ENCODE measurements at places on chromosomes 3 and 15.

- no peak for DNase-seq
These were observed 16.2 kb upstream of the NANOGP8 start for GRCh38 chr15:35101335-35101734.

DNA sequence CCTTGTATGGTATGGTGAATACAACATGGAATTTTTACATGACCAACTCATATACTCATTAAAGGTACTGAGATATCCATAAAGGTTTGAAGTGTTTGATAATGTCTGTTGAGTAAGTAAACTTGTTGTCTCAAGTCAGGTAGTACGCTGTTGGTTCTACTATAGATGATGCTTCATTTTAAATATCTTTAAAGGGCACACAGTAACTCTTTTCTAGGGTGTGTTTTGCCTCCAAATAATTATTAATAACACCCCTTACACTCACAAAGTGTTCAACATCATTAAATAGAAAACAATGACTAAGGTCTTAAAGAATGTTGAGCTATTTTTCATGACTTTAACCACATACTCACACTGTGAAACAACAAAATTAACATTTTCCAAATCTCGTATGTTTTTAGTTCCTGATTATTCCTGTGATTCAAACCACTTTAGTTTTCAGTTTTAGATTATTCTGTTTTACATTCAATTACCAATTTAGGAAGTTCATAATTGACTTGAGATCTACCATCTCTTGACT, 220.0 kb upstream of the NANOGP8 start:
- no peak for DNase-seq

DNA sequence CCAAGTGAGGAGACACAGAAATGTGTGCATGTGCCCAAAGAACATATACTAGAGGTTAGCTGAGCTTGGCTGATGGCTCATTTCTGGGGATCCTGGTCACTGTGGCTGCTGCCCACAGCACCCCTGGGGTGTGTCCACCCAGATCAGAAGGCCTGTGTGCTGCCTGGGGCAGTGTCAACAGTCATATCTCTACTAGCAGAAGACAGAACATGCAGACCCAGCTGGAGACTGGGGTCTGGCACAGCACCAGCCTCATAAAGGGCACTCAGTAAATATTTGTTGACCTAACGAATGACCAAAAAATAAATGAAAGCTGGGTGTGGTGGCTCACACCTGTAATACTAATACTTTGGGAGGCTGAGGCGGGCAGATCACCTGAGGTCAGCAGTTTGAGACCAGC, 16.4 kb downstream of the CHRNA3 start:
- no peak for DNase-seq

DNA sequence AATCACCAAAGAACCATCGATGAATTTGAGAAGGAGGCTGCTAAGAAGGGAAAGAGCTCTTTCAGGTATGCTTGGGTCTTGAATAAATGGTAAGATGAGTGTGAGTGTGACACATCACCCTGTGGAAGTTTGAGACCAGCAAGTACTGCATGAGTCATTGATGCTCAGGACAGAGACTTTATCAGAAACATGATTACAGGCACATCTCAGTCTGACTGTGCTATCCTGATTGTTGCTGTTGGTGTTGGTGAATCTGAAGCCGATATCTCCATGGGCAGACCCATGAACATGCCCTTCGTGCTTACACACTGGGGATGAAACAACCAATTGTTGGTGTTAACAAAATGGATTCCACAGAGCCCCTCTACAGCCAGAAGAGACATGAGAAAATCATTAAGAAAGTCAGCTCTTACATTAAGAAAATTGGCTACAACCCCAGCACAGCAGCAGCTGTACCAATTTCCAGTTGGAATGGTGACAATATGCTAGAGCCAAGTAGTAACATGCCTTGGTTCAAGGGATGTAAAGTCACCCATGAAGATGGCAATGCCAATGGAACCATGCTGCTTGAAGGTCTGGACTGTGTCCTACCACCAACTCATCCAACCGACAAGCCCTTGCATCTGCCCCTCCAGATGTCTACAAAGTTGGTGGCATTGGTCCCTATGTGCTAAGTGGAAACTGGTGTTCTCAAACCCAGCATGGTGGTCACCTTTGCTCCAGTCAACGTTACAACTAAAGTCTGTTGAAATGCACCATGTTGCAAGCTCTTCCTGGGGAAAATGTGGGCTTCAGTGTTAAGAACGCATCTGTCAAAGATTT, 20.5 kb downstream of the TM4SF4 start:
- DNase-seq, result no peak

DNA sequence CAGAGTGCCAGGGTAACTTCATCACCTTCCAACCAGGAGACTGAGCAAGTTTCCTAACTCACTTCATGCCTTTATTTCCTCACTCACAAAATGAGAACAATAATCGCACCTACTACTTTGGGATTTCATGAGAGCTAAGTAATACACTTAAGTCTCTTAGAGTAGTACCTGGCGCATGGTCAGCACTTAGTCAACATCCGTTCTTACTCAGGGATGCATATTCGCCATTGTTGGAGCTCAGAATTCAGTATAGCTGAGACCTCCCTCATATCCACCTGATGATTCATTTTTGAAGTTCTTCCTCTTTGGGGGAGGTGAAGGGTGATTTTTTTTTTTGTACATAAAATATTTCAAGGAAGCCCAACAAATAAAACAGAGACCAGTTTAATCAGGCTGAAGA, 188.2 kb downstream of the AGBL1 start:
- no peak for DNase-seq

DNA sequence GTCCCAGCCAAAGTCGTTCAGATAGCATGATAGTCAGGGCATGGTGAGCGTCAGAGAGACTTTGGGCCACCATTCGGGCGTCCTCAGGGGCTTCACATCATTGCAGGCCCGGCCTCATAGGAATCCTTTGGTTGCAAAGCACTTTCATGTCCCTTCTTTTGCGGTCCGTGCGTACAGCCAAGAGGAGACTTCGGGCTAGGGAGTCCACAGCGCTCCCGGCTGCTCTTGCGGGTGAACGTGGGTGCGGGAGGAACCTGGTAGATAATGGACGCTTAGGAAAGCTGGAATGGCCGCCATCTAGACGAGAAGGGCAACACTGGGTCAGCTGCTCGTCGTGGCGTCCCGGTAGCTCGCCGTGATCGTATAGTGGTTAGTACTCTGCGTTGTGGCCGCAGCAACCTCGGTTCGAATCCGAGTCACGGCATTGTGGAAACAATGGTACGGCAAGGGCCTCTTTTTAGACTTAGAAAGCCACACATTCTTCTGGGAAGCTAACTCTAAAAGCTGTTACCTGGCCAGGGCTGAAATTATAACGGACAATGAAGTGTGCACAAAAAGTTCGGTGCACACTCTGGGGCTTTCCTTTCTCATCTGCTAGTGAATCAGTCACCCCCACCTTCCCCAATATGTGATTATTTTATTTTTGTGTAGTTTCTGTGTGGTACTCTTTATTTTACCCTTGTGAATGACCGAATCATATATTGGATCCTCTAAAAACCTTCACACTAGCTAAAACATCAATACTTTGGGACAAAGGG, 13.2 kb upstream of the SHF start:
- DNase-seq, result peak; percentile 39

GRCh38 chr3:24237971-24238706, 256.5 kb downstream of the THRB start:
- peak; percentile 95 for DNase-seq

- DNase-seq, result peak; percentile 34
These were observed 23.6 kb upstream of the SSUH2 start for GRCh38 chr3:8668216-8668615.

GRCh38 chr3:173397161-173398110, at the start of gene NLGN1:
NLGN1 (plus strand) TSS chr3:173397744.
- DNase-seq, result no peak

- DNase-seq, result no peak
These were observed 364.0 kb downstream of the ZIC1 start for GRCh38 chr3:147773116-147773630.

DNA sequence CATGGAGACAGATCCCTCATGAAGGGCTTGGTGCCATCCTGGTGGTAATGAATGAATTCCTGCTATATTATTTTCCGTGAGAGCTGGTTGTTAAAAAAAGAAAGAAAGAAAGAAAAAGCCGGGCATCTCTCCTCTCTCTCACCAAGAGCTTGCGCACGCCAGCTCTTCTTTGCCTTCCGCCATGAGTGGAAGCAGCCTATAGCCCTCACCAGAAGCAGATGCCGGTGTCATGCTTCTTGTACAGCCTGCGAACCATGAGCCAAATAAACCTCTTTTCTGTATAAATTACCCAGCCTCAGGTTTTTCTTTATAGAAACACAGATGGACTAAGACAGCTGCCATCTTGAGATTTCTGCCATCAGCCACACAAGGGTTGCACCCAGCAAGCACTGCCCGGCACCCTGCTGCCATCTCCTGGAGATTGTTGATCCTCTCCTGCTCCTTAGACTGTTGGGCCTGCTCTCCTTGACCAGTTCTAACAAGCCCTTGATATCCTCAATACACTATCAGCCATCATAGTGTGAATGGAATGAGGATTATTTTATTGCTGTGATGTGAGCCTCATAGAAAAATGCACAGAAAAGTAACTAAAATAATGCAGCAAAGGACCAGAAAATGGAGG, 3.5 kb upstream of the AHSG start:
- no peak for DNase-seq

DNA sequence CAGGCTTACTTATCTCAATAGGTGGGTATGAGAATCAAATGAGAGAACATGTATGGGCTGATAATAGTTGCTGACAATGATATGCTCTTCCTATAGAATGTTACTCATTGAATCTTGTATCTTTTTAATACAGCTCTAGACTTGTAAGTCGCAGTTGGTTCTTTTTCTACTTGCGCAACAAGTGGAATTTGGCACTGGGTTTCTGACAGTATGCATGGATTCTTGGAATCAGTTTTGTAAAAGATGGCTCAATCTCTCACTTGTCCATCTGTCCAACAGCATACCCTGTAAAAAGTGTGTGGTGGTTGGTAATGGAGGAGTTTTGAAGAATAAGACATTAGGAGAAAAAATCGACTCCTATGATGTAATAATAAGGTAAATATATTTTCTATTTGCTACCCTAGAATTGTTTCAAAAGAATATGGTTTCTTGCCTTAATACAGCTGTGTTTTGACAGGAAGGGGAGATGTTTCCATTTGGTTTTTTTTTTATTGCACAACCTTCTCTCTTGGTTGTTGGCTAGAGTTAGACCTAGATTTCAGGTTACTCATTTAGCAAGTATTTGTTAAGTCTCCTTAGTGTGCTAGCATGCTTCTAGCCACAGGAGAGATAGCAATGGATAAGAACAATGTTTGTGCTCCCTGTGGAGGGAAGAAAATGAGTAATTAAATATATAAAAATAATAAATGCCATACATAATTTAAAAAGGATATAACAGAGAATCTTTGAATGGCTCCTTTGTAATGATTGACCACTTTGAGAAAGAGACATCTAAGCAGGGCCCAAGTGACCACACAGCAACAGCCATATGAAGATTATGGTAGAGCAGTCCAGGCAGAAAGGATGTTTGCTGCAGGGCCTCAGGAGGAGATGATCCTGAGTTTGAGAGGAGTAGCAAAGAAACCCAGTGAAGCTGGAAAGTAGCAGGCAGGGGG, 21.8 kb downstream of the ST3GAL6 start:
- peak; percentile 44 for DNase-seq

- DNase-seq, result no peak
These were observed 173.1 kb downstream of the TBC1D2B start for GRCh38 chr15:77904436-77904821.

- no peak for DNase-seq
These were observed 86.2 kb downstream of the FBN1 start for GRCh38 chr15:48559285-48559684.

GRCh38 chr3:10774825-10775224, 41.2 kb upstream of the SLC6A11 start:
- no peak for DNase-seq

DNA sequence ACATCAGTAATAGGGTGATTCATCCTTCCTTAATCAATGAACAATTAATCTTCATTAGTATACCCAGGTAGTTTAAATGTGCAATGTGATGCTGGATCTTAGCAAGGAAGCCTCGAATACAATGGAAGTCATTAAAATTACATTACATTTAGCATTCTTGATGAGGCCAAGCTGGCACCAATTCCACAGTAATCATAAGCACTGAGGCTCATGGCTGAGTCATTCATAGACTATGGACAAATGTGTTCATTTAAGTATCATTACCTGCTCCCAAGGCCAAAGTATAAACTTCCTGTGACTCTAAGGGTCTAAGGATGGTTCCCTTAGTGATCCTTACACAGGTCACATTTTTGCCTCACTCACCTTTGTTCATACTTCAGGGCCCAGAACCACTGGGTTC, 266.4 kb upstream of the CDIN1 start:
- DNase-seq, result no peak

- DNase-seq, result no peak
These were observed 15.4 kb upstream of the CRBN start for GRCh38 chr3:3194861-3195260.

- DNase-seq, result no peak
These were observed 433.1 kb upstream of the RBMS3 start for GRCh38 chr3:28847736-28848135.

DNA sequence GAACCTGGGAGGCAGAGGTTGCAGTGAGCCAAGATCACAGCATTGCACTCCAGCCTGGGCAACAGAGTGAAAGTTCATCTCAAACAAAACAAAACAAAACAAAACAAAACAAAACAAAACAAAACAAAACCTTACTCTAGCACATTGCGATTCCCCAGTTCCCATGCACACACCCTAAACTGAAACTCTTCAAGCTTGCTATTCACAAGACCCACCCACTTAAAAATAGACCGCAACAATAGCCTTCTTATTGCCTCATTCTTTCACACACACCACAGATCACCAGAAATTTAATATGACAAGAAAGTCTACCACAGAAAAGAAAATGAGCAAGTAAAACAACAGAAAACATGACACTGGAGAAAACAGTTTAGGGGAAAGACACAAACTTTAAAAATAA, 598.4 kb downstream of the FHIT start:
- DNase-seq, result no peak

DNA sequence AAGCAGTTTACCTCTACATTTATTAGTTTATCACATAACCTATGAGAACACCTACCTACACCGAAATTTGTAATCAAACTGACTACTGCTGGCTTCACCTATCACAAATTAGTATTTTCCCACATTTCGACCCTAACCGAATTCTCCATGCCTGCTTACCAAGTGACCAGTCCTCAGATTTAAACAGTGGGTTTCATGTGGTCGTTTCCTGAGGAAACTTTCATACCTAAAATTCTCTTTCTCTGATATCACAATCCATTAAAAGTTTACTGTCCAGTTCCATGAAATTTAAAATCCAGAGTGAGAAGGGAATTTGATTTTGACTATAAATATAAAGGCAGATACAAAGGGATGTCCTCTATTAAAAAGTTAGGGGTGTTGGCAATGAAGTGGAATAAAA, 1.9 kb downstream of the PLOD2 start:
- no peak for DNase-seq

DNA sequence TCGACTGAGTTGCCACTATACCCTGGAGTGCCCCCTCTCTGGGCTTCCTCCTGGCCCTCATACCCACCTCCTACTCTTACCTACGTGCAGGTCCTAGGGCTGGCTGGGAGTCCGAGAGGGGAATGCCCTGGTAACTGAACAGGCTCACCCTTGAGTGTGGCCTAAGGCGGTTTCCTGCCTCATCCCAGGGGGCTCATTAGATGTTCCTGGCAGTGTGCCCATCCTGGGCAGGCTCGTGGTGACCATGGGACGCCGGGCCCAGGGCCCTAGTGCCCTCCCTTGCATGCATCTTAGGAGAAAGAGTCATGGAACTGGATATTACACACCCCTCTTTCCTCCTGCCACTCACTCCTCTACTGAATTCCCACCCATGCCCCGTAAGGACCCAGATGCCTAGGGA, 2.8 kb downstream of the SEMA4B start:
- no peak for DNase-seq
